ENCODE measurements at places on chromosomes 12 and 14. TPM values are rescaled to one million over a fixed set of nuclear protein-coding genes. Genes with fewer than 3 reads are reported as not detected.

The MMP19 gene
- polyA plus RNA-seq, result not detected

The SLC22A17 gene
- polyA plus RNA-seq, result 0.49 TPM

The USP15 gene
- polyA plus RNA-seq, result 70.6 TPM

The FOXG1 gene
- not detected for polyA plus RNA-seq

The COX8C gene
- not detected for polyA plus RNA-seq

The NRL gene
- 2.6 TPM for polyA plus RNA-seq

The ASB2 gene
- 3.8 TPM for polyA plus RNA-seq

The PROX2 gene
- polyA plus RNA-seq, result not detected

The NTN4 gene
- not detected for polyA plus RNA-seq

Measured in IgD-negative memory B cell (primary cell).